Hematopoietic multipotent progenitor cell treated with erythropoietin and hydrocortisone succinate and interleukin-3 and kit ligand, for 17 days (in vitro differentiated cells): ENCODE measurements at places on chromosomes 6 and 20.
A peak's percentile ranks its signal among the peaks of the same experiment; 100 is the strongest.

- DNase-seq = no peak
Measured at GRCh38 chr6:159090530-159091480, 46.0 kb upstream of the TAGAP start.

- no peak for DNase-seq
Measured at GRCh38 chr6:43203029-43203717, 21.2 kb downstream of the CUL9 start.

DNA sequence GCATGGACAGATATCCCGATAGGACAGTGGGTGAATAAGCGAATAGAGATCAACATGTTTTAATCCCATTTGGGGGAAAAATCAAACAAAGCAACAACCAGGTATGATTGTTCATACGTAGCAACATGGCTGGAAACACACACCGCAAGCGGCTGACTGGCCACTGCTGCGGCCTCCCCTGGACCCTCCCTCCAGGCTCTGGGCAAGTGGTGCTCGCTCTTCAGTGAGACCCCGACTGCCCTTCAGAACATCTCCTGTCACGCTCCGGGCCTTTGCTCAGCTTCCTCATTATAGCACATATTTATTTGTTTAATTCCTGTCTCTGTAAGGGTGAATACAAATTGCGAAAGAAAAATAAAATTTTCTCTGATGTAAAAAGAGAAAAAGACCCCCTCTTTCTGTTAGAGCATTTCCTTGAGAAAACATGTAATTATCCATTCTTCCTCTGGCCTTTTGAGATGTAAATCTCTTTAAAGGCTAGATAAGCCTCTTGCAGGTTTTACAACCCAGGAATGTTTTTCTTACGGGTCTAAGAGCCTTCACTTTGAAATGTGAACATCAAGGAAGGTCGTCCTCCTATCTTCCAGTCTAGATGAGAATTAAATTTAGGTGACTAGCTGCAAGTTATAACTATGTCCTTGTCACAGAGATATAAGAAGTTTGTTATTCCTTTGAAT, 11.0 kb upstream of the FAM210B start:
- no peak for DNase-seq

GRCh38 chr6:75117701-75118100, 88.2 kb downstream of the COL12A1 start:
- no peak for DNase-seq

DNA sequence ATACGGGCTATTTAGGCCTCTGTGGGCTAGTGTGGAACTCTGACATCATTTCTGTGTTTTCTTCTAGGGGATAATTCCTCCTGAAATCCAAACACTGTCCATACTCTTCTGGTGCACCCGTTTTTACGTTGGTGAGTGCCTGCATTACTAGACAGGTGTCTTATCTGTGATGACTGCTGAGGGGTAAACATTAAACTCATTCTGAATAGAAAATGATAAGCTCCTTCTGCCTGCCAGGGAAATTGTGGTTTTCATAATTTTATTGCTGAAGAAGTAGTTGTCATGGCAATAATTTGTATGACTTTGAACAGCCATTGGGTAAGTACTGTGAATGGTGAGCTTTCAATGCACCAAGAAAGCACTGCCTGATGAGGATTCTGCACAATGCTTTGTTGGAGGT, 705.6 kb downstream of the UTRN start:
- no peak for DNase-seq

GRCh38 chr6:108676555-108676954, 115.8 kb downstream of the FOXO3 start:
- no peak for DNase-seq

DNA sequence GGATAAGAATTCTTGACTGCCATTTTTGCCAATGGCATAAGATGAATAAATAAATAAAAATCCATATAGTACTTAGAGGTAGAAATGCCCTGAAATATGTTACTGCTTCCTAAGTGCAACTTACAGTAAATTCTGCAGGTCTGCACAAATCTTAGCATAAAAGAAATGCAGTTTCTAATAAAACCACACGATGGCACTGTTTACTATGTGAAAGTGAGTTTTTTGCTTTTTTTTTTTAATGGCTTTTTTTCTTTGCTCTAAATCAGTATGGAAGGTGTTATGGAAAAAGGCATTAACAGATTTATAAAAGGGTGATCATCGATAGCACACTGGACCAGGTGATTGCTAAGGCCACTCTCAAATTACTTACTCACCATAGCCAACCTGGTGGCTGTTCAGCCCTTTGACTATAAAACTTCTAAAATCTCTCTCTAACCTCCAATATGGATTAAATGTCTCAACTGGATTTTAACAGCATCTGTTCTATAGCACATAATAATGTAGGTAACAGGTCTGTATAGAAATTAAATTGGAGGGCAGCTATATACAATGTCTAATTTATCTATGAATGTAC, 45.8 kb downstream of the AHI1 start:
- peak; percentile 52 for DNase-seq

- DNase-seq = no peak
Measured at GRCh38 chr6:116239856-116240255, 14.0 kb downstream of the TSPYL4 start.

GRCh38 chr6:157460182-157460999, 79.4 kb downstream of the ZDHHC14 start:
- DNase-seq = no peak

- DNase-seq = no peak
Measured at GRCh38 chr20:57663681-57664451, 43.6 kb upstream of the ZBP1 start.

- no peak for DNase-seq
Measured at GRCh38 chr6:11392778-11393507, 144.6 kb upstream of the TMEM170B start.

GRCh38 chr6:154197196-154197860, 158.3 kb downstream of the OPRM1 start:
- no peak for DNase-seq

DNA sequence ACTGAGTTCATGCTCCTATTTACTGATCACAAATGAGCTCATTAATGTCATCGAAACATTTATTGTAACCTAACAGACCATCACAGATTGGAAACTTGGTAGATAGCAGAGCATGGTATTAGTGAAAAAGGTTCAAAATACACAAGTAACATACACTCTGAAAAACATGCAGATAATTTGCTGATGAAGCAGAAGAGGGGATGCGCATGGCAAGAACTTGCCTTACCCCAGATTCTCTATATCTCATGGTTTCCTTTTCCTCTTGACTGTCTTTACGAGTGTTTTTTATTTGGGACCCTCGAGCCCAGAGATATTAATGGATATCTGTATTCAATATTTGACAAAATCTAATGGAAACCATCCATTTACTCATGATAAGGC, 37.6 kb downstream of the QRSL1 start:
- DNase-seq = no peak

GRCh38 chr6:88165844-88166492, at the start of gene CNR1:
CNR1 (minus strand) TSS chr6:88166347; CDS start chr6:88145274, 21,073 bp downstream.
- DNase-seq = no peak

GRCh38 chr6:63391203-63391970, 71.6 kb upstream of the LGSN start:
- DNase-seq = no peak

DNA sequence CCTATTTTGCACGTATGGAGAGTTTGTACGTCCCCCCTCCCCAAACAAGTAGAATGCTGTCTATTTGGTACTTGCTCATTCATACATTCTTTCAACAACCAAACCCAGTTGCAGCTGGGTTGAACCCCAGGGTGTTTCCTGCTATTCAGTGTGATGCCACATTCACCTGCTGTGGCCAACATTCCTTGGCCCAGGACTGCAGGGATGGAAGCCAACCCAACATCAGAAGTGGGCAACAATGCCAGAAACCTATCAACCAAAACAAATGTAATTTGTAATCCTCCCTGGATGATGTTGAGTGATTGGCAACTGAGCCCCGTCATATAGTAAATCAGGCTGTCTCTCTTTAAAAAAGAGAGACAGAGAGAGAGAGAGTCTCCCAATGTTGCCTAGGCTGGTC, 8.9 kb downstream of the NT5E start:
- no peak for DNase-seq

- DNase-seq = no peak
Measured at GRCh38 chr6:106973018-106973835, 1.3 kb downstream of the CD24 start.

GRCh38 chr6:5624256-5624655, 362.9 kb downstream of the FARS2 start:
- no peak for DNase-seq

DNA sequence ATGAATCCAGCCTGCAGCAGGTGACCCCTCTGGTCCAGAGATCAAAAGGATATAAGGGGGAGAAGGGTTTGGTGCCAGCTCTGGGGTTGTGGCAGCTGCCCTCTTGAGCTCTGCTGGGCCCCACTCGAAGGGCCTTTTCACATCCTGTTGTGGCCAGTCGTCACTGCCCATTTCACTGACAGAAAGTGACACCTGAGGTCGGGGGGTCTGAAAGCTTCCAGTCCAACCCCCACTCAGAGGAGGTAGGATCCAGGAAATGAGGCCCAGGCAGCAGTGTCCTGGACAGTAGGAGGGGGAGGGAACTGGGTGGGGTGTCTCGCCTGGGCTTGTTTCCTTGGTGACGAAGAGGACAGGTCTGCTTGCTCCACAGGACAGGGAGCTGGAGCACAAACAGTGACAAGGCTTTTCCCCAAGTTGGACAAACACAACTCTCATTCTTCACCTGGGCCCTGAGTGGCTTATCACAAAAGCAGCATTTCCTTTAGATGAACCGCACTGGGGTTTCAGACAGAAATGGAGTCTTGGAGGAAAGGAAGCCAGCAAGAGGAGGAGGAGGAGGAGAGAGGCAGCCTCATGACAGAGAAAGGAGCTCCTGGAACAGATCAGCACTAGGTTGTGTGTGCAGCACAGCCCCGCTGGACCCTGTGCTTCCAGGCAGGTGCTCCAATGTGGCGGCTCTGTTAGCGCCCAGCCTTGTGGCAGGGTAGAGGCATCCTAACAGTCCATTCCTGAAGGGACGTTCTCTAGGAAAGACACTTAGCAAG, 11.0 kb downstream of the FRS3 start:
- DNase-seq = no peak

GRCh38 chr20:56157530-56158203, 90.9 kb upstream of the MC3R start:
- DNase-seq = no peak

DNA sequence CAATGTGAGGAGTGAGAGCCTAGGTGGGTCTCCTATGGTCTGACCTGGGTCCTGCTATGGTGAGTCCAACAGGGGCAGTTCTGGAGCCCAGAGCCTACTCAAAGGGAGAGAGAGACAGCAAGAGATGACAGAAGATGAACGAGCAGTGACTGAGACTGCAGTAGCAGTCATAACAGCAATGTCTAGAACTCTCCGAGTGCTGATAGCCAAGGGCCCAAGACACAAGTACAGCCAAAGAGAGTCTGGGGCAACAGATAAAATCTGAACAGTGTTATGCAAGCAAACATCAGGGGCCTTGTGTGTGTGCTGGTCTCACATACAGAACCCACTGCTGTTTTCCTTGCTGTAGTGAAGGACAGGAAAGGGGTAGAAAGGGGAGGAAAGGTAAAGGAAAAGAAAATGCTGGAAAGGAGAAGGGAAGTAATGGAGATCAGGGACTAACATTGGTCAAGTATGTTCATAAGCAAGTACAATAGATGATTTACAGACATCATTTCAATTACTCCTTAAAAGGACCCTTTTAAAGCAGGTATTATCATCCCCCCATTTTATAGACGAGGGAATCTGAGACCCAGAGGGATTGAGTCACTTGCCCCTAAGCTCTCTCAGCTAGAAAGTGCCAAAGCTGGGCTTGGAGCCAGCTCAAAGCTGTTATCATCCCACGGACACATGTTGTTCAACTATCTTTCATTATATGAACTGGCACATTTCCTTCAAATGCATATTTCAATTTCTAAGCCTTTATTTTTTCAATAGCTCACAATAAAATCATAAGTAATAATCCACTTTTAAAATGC, 182.3 kb upstream of the RAB32 start:
- DNase-seq = no peak

GRCh38 chr6:27873021-27873940, 38.9 kb downstream of the OR2B2 start:
- DNase-seq = peak; percentile 74

DNA sequence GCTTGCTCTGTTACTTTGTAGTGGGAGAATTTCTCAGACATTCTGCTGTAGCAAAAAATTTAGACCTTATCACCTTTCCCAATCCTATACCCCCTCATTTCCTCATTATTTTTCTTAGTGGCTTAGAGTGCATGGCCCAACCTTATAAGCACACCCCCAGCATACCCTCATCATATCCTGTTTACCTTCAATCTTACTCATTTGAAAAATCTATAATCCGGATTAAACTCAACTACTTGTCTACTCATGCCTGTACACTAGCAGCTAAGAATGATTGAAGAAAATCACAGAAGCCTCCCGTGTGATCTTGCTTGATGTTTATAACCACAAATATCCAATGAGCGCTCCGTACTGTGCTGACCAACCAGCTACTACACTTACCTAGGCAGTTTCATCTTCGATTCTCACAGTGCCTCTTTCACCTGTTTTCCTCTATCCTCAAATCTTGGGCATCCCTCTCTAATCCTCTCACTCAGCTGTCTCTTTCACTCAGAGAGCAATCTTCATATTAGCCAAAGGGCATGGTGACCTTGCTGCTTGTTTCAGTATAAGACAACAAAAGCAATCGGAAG, 36.6 kb downstream of the AIG1 start:
- DNase-seq = no peak

- DNase-seq = no peak
Measured at GRCh38 chr6:159444056-159444760, 248.8 kb downstream of the SOD2 start.

GRCh38 chr20:20525756-20526155, 157.9 kb downstream of the INSM1 start:
- DNase-seq = no peak

GRCh38 chr6:42929821-42930360, 611 bp downstream of the CNPY3 start:
- peak; percentile 19 for DNase-seq

GRCh38 chr6:36666826-36667591, 11.5 kb upstream of the CDKN1A start:
- no peak for DNase-seq

GRCh38 chr6:33857093-33857931, 53.5 kb upstream of the MLN start:
- no peak for DNase-seq

GRCh38 chr6:165218829-165219228, 90.6 kb downstream of the C6orf118 start:
- DNase-seq = no peak

DNA sequence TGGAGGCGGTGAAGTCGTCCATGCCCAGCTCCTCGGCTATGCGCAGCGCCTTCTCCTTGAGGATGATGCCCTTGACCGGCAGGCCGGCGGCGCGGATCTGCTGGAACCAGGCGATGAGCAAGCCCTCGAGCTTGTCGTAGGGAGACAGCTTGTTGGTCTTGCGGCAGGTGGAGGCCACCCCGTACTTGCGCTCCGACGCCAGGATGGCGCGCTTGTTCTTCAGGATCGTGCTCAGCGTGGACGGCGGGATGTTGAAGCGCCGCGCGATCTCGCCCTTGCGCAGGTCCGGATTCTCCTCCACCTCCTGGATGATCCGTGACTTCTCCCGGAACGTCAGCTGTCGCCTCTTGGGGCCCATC, 435 bp downstream of the CENPB start:
- DNase-seq = no peak

DNA sequence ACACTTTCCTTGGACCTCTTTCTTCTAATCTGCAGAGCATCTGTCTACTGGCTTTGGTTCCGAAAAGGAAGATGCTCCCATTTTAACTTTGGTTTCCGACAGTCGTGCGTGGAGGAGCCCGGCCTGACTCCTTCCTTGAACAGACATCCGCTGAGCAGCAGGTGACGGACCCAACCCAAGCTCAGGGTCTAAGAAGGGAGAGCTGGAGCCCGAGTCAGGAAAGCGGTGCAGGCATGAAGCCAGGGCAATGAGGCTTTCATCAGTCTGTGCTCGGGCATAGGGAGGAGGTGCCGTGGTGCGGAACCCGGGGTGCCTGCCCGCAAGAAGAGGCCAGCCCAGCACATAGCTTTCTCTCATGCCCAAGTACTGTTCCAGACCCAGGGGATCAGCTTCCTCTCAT, 109.4 kb downstream of the CDH4 start:
- DNase-seq = no peak
